ENCODE measurements at places on chromosomes 11 and 22.

DNA sequence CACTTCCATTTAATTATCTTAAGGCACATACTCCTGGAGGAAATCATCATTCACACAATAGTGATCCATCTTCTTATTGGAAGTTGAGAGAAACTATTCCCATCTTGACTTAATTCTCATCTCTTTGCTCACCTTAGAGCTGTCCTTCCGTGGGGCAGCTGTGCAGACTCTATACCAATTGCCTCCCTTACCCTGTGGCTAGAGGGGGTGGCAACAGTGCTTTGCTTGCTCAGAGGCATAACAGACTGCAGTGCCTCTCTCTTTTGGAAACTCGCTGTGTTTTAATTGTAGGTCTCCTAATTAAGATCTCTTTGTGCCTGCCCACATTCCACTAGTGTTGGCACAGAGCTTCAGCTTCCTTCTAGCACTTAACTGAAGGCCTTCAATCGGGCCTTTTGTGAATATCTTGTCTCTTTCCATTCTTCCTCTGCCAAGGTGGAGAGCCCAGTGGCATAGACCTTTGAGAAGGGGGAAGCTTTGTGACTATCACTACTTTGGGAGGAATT, 5.5 kb downstream of the KMT2A start:
- no peak for DNase-seq

DNA sequence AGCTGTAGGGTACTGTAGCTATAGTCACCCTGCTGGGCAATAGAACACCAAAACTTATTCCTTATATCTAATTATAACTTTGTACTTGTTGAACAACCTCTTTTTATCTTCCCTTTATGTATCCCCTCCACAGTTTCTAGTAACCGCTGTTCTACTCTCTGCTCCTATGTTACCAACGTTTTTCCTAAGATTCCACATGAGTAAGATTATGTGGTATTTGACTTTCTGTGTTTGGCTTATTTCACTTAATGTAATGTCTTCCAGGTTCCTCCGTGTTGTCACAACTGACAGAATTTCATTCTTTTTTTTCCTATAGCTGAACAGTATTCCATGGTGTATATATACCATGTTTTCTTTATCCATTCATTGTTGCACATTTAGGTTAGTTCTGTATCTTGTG, 258.4 kb downstream of the DYNC2H1 start:
- no peak for DNase-seq

DNA sequence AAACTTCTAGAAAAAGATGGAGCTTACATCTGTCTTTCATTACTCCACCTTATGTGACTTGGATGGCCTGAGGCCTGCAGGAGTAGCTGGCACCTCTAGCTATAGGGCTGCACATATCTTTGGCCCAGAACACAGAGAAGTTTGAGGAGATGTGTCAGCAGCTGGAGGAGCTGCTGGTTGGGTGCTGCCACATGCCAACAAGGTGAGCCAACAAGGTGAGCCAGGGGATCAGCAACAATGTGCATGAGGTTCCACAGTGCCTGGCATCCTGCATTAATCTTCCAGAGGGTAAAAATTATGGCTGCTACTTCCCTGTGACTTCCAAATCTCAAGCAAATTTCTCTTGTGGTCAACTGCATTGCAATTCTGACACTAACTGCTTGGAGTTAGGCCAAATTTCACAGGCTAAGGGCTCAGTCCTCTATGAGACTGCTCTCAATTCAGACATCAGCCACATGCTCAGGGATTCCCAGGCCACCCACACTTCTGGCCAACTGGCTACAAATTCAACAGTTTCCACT, 16.0 kb downstream of the RBM7 start:
- no peak for DNase-seq

GRCh38 chr22:25953919-25954318, 211.9 kb downstream of the MYO18B start:
- no peak for DNase-seq

- DNase-seq = peak; percentile 27
These were observed 11.1 kb downstream of the PPP6R3 start for GRCh38 chr11:68471360-68472340.

GRCh38 chr11:86805873-86806310, 5.5 kb downstream of the PRSS23 start:
- DNase-seq = no peak

DNA sequence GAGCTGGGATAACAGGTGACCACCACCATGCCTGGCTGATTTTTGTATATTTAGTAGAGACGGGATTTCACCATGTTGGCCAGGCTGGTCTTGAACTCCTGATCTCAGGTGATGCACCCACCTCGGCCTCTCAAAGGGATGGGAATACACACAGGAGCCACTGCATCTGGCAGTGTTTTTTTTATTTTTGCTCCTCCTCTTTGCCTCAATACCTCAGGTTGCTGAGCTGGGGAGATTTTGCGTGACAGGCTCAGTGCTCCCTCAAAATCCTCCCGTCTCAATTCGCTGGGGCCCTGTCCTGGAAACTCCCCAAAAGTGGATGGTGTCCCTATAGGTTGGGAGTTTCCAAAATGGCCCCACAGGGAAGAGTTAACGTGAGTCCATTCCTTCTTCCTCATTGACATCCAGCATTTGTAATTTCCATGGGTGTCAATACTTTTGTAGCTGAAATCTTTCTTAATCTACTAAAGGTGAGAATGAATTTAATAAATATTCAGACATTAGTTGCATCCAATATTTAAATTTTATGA, 71.8 kb downstream of the GGTLC2 start:
- DNase-seq = no peak

GRCh38 chr11:126313826-126314225, 10.0 kb downstream of the DCPS start:
- DNase-seq = no peak

GRCh38 chr11:84724256-84724655, 902.9 kb downstream of the DLG2 start:
- no peak for DNase-seq

DNA sequence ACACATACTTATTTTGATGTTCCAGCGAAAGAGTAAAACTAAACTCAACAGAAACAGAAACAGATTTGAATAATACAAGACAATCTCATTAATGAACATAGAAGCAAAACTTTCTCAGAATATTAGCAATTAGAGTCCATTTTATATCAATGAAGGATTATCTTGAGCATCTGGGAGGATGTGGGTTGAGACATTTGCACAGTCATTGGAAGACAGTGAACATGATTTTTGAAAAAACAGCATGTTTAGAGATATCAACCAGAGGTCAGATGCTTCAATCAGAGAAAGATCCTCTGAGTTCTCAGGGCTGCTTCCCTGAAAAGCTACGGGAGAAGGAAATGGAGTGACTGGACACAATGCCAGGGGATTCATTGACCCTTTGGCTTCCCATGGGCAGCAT, 35.9 kb upstream of the VPREB1 start:
- no peak for DNase-seq

DNA sequence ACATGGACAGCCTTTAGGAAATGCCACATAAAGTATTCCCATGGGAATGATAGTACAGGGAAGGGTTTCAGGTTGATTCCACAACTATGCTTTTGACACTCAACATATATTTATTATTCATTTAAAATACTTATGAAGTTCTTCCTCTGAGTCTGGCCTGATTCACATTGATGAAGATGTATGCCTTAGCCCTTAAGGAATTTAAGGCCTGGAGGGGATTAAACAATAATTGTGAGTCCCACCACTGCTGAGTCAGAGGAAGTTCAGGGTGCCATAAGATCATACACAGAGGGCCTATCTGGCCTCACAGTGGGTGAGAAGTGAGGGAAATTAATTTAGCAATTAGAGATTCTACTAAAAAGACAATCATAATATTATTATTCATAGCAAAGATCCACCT, 161.1 kb upstream of the SNX19 start:
- no peak for DNase-seq

- DNase-seq = no peak
These were observed 4.0 kb downstream of the UCP2 start for GRCh38 chr11:73978576-73979086.

DNA sequence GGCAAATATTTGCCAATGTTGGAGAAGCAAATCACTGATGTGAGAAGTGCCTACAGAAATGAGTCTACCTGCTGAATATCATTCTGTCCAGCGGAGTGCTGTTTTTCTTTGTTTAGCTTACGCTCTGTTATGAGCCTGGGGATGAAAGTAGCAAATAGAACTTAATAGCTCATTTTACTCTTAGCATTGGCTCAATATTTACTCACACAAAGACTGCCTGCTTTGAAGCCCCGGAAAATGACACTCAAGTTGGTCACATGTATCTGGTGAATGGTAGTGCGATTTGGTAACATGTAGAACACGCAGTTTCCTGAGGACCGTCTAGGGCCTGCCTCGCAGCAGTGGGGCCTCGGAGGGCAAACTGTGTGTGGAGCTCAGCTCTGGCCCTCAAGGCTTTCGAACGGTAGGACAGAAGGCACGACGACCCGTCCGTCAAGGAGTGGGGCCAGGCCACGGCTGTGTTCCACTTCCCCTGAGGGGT, 38.9 kb downstream of the TBC1D22A start:
- no peak for DNase-seq

GRCh38 chr11:105857728-105858127, 164.3 kb downstream of the MSANTD4 start:
- DNase-seq = no peak

DNA sequence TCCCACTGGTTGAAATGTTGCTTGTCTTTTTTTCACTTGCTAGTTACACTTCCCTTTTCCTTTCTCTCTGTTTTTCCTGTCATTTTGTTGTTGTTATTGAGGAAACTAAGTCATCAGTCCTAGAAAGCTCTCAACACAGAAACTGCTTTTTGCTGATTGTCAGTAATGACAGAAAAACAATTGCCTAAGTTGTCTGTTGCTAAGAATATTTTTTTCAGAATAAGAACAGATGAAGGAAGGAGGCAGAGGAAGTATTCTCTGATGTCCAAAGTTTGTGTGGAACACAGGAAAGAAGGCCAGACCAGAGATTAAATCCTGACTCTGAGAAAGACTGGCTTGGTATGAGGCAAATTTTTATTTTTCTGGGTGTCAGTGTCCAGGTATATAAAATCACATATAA, 163.3 kb downstream of the CASP12 start:
- no peak for DNase-seq

DNA sequence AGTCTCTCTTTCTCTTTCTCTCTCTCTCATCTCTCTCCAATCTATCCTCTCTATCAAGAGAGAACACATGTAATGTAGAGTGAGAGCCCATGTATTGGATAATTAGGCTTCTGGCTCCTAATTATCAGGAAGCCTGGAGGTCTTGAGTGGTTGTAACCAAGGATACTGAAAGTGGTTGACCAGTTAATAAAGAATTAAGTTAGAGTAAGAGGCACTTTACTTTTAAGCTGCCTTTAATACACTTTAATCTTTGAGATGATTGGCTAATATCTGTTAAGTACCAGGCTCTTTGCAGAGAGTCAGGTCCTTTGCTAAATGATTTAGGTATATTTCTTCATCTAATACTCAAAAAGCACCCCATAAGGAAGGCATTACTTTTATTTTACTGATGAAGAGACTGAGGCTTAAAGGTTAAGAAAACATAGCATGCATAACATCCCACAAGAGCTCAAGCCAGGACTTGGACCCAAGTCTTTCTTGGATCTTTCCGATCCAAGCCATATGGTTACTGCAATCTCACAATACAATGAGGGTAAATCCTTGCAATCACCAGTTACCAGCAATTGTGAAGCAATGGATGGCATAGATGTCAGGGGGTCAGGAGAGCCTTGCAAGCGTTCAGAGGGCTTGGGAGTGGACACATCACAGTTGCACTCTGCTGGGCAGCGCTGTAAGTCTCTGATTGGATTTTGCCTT, 22.1 kb downstream of the CD44 start:
- DNase-seq = no peak

DNA sequence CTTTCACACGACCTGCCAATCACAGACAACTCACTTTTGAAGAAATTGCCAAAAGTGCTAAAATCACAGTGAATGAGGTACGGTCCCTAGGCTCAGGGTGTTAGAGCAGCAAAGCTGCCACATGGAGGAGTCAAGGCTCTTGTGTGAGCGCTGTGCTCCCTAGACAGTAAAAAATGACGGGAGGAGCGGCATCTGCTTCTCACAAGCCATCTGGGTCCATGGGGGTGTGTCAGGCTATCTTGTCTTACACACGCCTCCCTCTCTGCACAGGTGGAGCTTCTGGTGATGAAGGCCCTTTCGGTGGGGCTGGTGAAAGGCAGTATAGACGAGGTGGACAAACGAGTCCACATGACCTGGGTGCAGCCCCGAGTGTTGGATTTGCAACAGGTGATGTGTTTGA, 14.8 kb downstream of the PSMD13 start:
- DNase-seq = no peak

DNA sequence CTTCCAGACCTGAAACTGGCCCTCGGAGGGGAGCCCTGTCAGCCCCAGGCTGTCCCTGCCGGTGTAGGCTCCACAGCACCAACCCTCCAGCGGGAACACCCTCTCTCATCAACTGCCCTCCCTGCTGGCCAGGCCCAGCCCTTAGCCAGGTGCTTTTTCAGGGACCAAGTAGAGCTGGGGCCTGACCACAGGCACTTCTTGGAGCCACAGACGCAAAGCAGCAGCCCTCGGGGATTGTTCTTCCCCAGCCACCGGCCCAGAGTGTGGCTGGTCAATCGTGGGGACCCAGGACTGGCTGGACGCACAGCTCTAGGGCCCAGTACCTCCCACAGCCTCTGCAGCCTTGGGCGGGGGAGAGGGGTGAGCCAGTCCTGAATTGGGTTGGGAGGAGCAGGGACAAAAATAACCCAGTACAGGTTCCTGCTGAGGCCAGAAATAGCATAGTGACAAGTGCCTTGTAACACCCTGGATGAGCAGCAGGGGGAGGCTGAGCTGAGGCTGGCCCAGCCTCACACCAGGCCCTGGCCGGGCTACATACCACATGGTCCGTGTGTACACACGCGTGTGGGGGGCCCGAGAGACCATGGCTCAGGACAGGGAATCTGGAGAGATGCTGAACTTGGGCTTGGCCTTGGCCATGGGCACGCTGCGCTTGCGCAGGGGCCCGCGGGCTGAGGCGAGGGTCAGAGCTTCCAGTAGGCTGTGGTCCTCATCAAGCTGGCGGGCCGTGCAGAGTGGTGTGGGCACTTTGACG, 2.0 kb downstream of the KCNJ11 start:
- DNase-seq = no peak

DNA sequence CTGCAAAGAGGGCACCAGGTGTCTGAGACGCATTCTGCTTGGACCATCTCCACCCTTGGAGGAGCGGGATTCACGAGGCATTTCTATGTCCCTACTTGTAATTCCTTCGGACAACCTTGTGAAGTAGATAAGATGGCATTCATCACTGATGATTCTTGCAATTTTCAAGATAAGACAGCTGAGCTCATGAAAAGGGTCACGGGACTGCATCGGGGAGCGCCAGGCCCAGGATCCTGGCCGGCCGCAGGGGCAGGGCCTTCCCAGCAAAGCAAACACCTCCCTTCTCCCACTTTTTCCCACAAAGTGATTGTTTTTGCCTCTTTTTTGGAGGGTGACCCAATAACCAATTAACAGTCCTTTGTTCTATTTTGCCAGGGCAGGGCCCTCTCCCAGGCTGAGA, 8.4 kb downstream of the LIF start:
- DNase-seq = no peak

GRCh38 chr22:27431896-27432295, 369.7 kb downstream of the MN1 start:
- no peak for DNase-seq

Measured in T-helper 22 cell (primary cell).